Glomerular endothelial cell (primary cell): ENCODE measurements at places on chromosomes 3 and 15. TPM values are rescaled to one million over a fixed set of nuclear protein-coding genes. Genes with fewer than 3 reads are reported as not detected.

CSK gene
- total RNA-seq = 48.0 and 69.4 TPM in 2 replicates

MYO5A gene
- 50.9 and 70.9 TPM in 2 replicates for total RNA-seq

WDR93 gene
- not detected in 2 replicates for total RNA-seq

ZNF385D gene
- total RNA-seq = 2.2 and 3.7 TPM in 2 replicates

CHRM5 gene
- total RNA-seq = not detected in 2 replicates

ZNF619 gene
- 3.6 and 4.4 TPM in 2 replicates for total RNA-seq

RAF1 gene
- 55.7 and 72.3 TPM in 2 replicates for total RNA-seq

GOLGA8S gene
- 0.05 and 0.06 TPM in 2 replicates for total RNA-seq

DCBLD2 gene
- total RNA-seq = 175 and 193 TPM in 2 replicates

PP2D1 gene
- total RNA-seq = not detected in 2 replicates

GABRB3 gene
- 0.05 TPM in 1 of 2 replicates, not detected in the other for total RNA-seq
